ENCODE measurements at places on chromosomes 2 and 18.

- DNase-seq: peak; percentile 24
Measured at GRCh38 chr2:24919037-24919505, 966 bp downstream of the ADCY3 start.

GRCh38 chr2:216428618-216429350 lies 16.5 kb downstream of the SMARCAL1 start:
- no peak for DNase-seq

DNA sequence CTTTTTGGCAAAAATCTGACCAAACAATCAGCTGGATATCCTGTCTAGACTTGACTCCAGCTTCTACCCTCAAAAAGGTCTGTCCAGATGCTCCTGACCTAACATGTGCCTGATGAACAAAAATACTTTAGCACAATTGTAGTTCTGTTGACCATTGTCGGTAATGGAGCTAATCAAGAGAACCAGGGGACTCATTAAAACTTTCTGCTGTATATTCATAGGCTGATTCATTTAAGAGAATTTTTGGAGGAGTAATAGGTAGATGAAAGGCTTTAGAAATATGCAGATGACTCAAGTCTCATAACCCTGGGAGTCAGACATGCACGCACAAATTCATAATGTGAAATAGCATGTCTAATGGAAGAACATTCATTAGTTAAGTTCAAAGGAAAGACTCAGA lies 514.2 kb downstream of the TXNL1 start:
- no peak for DNase-seq

- no peak for DNase-seq
Measured at GRCh38 chr2:225466891-225467604, 67.5 kb downstream of the NYAP2 start.

- DNase-seq: no peak
Measured at GRCh38 chr18:59155153-59155552, 15.5 kb downstream of the SEC11C start.

DNA sequence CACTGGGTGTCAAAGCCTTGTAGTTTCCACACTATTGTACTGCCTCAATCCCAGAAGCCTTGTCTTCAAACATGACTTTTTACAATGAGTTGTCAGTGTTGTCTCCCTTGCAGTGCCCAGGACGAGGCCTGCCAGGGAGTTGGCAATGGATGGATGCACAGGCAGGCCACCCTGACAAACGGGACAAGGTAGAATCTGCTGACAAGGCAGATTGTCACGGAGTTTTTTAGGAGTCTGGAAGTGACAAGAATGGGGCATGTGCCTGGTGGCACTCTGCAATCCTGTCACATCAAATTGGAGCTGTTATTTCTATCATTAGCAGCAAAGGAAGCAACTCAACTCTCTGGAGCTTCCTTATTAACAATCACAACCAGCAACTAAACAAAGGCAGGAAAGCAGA lies 25.2 kb upstream of the GPR39 start:
- DNase-seq: no peak

DNA sequence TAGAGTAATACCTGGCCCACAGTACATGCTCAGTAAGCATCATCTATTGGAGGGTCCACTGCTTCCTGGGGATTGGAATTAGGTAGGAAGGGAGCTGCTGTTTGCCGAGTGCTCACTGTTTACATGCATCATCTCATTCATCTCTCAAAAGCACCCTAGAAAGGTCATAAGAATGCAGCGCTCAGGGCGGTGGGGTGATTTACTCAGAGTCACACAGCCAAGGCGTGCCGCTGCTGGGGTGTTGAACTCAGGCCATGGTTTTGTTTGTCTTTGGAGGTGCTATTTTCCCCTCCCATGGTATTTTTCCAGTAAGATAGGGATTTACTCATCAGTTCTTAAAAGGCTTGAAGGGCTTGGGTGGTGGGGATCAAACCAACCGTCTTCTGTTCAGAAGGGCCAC lies 227.5 kb downstream of the LDLRAD4 start:
- no peak for DNase-seq

GRCh38 chr2:104701411-104701911 lies 152.5 kb upstream of the POU3F3 start:
- DNase-seq: no peak

- no peak for DNase-seq
Measured at GRCh38 chr2:65049010-65049639, 7.1 kb upstream of the CEP68 start.

GRCh38 chr18:22739061-22739642 lies 194.0 kb upstream of the RBBP8 start:
- no peak for DNase-seq

DNA sequence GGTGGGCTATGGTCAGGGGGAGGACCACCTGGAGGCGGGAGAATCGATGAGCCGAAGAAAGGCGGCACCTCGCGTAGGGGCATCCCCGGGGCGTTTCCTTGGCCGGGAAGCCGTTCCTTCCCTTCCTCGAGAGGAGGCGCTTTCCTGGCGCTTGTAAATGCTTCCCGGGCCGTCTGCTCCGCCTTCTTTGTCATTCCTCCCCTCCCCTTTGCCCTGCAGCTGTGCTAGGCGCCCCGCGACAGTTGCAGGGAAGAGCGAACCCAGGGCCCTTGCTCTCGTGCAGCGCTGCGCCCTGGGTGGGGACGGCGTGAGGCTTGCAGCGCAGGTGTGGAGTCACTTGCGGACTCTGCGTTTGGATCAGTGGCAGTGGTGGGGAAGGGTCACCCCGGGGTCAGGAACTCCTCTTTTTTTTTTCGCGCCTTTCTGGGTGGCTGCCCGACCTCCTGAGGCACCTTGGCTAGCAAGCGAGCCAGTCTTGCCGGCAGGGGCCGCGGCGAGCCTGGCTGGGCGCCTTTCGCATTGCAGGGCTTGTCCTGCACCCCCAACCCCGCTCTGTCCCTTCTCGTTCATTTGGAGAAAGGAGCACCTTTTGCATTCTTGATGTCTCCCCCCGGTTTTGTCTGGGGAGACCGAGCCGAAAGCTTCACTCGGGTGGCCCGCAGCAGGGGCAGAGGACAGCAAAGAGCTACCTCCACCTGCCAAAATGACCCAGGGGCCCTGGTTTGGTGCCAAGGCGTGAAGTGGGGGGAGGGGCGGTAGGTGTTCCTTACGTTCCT lies 858 bp downstream of the KCNS3 start:
- no peak for DNase-seq

DNA sequence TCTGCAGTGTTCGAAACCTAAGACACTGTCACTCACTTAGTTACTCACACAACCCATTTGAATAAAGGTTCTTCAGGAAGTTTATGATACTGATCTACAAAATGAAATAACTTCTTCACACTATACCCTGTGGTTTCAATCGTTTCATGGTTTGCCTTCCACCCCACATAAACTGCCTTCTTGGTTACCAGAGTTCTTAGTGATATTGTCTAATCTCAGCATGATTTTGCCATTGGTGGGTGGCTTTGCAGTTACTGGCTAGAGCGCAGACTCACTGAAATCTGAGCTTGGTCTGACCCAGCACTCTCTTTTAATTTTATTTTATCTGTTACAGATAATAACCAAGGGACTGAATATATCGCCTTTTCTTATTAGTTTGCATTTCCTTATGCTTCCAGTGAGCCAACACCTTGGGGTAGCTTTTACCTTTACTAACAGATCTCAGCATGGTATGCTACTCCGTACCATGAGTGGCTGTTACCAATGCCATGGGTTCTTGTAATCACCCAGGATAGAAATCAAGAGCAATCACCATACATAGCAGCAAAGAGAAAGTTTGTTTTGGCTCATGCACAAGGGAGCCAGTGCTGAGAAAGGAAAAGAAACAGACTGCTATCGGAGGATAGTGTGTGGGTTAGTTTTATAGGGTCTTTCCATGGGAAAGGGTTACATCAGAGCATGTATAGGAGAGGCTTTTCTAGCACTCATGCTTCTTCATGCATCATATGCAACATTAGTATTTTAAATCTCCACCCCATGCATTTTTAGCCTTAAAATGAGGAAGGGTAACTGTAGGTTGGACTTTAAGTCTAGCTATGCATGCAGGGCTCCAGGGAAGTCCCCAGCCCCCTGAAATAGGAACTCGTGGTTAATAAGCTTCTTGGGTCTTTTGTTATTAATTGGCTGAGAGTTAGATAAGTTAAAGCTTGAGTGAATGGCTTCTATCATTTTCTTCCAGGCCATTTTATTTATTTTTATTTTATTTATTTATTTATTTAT lies 33.3 kb downstream of the ANXA4 start:
- no peak for DNase-seq

- no peak for DNase-seq
Measured at GRCh38 chr18:78733762-78734613, 245.6 kb upstream of the SALL3 start.

- no peak for DNase-seq
Measured at GRCh38 chr2:181632733-181633401, 24.0 kb downstream of the CERKL start.

- no peak for DNase-seq
Measured at GRCh38 chr2:120430957-120431356, 85.0 kb downstream of the INHBB start.

DNA sequence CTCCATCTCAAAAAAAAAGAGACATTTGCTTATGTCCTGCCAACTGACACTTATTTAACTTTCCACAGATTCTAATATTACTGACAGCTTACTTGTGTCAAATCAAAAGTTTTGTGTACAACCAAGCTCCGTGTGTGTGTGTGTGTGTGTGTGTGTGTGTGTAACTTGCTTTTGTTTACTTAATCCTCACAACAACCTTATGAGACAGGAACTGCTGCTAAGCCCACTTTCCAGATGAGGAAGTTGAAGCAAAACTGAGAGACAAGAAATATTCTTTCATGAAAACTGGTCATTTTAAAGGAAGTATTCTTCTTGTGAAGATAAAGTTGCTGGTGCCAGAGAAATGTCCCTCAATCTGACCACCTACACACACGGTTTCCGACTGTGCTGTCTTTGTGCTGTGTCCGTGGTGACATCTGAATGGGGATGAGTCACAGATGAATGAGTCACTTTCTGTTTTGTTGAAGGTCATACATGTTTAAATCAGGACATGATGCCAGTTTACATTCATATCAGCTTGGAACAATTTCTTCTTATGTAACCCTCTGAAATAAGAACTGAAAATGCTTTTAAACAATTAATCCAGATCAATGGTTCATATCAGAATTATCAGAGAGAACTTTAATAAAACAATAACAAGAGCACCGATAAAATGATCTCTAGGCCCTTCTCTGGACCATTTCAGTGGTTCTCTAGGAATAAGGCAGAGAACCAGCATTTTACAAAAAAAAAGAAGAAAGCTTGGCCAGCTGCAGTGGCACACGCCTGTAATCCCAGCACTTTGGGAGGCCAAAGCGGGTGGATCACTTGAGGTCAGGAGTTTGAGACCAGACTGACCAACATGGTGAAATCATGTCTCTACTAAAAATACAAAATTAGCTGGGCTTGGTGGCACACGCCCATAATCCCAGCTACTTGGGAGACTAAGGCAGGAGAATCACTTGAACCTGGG lies 95.5 kb downstream of the THNSL2 start:
- DNase-seq: no peak

DNA sequence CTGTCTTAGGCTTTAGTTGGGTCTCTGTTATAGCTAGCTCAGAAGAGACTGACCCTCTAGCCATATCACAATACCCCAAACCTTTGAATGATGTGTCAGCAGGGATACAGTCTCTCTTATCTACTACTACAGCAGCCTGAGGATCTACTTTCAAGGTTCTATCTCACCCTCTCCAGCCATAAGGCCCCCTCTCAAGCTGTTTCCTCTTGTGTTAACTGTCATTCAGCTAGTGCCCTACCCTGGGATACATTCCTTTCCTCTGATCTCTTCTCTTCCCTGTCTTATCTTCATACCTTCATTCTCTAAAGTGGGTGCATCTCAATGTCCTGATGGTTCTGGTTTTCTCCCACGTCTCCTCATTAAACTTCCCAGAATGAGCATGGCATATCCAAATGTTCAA lies 434.7 kb downstream of the NRXN1 start:
- no peak for DNase-seq

DNA sequence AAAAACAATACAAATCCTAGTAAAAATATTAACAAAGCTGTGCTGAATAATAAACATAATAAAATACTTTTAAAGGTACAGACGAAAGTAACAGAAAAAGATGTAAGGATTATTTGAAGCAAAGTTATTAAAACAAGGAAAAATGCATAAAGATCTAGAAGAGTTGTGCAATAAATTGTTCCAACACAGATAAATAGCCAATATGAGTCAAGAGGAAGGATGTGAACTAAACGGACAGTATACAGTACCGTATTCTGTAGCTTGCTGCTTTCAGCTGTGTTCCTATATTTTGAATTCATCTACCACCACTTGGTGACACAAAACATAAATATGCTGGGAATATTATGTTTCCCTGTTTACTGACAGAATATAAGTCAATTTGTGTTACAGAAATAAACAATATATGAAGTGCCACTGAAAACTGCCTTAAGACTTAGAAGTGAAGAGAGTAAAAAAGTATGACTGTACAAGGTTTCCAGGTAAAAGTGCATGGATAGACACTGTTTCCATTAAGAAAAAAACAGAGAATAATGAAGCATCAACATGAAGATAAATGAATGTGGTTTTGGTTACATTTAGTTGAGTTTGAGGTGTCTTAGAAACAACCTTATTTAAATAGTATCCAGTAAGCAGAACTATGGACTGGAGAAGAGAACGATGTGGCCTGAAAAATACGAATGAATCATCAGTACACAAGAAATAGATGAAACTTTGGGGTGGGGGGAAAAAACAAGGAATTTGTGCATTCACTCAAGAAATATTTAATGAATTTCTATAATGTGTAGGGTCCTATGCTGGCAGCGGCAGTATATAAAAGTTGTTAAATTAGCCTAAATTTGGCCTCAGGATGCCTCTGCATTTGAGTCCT lies 13.1 kb downstream of the PPP3R1 start:
- no peak for DNase-seq

- DNase-seq: no peak
Measured at GRCh38 chr2:241011296-241011600, 12.8 kb downstream of the SNED1 start.

- DNase-seq: peak; percentile 13
Measured at GRCh38 chr18:23689031-23689615, at the start of gene LAMA3. Gene LAMA3 (plus strand): TSS chr18:23689453. CDS start chr18:23689684, 231 bp downstream.

GRCh38 chr18:37447962-37448888 lies 117.4 kb downstream of the CELF4 start:
- DNase-seq: no peak

GRCh38 chr2:168530982-168531622 lies 75.0 kb downstream of the CERS6 start:
- DNase-seq: no peak

DNA sequence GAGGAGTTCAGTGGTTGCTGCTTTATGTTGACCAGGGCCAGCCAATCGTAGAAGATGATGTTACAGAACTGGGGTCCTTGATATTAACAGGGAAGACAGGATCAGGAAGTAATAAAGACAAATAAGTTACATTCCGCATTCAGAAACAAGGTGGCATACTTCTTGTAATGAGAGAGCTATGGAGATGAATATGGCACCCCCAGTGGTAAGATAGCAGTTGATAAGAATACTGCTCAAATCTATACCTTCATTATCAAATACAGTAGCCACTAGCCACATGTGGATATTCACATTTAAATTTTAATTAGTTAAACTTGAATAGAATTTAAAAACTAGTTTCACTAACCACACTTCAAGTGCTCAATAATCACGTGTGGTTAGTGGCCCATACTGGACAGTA lies 290.4 kb upstream of the RBMS1 start:
- no peak for DNase-seq

- no peak for DNase-seq
Measured at GRCh38 chr18:57898506-57899124, 95.5 kb upstream of the ATP8B1 start.
